ENCODE measurements at places on chromosomes 6 and 20.

- H3K4me3 ChIP-seq: no peak overlapping the region
- no peak for DNase-seq
- peaks cover 3% of the 10 kb centered on the region for H3K4me1 ChIP-seq
- H3K36me3 ChIP-seq: no peaks in the 10 kb centered on the region
- no peaks in the 10 kb centered on the region for H3K27me3 ChIP-seq
Observed at GRCh38 chr20:41587956-41588355, 30.2 kb downstream of the CHD6 start.

DNA sequence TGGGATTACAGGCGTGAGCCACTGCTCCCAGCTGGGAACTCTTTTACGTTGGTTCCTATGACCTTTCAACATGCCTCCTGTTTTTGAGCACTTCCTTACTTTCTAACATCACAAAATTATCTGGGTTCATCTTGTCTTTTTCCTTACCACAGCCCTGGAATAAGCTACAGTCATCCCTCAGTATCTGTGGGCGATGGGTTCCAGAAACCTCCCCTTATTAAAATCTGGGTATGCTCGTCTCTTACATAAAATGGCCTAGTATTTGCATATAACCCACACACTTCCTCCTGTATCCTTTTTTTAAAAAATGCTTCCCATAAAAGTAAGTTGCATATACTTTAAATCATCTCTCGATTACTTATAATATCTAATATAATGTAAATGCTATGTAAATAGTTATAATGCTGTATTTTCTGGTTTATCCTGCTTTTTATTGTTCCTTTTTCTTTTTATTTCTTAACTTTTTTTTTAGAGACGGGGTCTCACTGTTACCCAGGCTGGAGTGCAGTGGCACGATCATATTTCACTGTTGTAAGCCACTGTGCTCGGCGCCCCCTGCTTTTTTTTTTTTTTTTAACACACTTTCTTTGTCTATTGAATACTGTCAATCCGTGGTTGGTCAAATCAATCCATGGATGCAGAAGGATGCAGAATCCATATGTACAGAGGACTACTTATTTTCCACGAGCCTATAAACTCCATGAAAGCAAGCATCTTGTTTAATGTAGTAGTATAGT, 9.2 kb downstream of the RPF2 start:
- H3K27ac ChIP-seq: no peak overlapping the region
- peaks cover 45% of the 10 kb centered on the region for H3K36me3 ChIP-seq
- H3K4me3 ChIP-seq: no peak overlapping the region
- no peaks in the 10 kb centered on the region for H3K27me3 ChIP-seq

GRCh38 chr6:44072452-44072958, 54.7 kb downstream of the MRPL14 start:
- no peaks in the 10 kb centered on the region for H3K27me3 ChIP-seq
- no peak for DNase-seq
- H3K27ac ChIP-seq: peak overlapping the region; percentile 85
- no peaks in the 10 kb centered on the region for H3K36me3 ChIP-seq
- H3K4me3 ChIP-seq: no peak overlapping the region
- peaks cover 3% of the 10 kb centered on the region for H3K4me1 ChIP-seq

- no peak overlapping the region for H3K27ac ChIP-seq
- no peak for DNase-seq
- H3K27me3 ChIP-seq: no peaks in the 10 kb centered on the region
Observed at GRCh38 chr20:24681634-24682495, 212.4 kb downstream of the SYNDIG1 start.

DNA sequence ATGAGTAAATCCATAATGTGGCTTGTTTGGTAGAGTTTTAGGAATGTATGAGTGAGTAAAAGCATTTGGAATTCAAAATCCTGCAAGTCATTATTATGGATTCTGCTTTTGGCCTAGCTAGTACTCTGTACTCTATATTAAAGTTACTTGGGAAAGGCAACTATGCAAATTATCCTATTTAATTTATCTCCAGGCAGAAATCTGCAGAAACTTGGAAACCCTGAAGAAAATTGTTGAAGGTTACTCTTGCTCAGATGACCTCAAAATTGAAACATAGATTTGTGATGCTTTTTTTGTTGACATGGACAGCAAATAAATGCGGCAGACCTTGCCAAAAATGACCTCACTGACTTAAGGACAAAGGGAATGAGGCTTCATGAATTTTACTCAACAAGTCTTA, 477.1 kb upstream of the EYS start:
- no peak for DNase-seq
- no peaks in the 10 kb centered on the region for H3K36me3 ChIP-seq
- H3K27me3 ChIP-seq: no peaks in the 10 kb centered on the region

- H3K4me3 ChIP-seq: no peak overlapping the region
- H3K36me3 ChIP-seq: no peaks in the 10 kb centered on the region
- H3K4me1 ChIP-seq: no peaks in the 10 kb centered on the region
- no peaks in the 10 kb centered on the region for H3K27me3 ChIP-seq
- no peak for DNase-seq
Observed at GRCh38 chr20:53900380-53900999, 169.9 kb downstream of the BCAS1 start.

GRCh38 chr20:58651559-58651945, 469 bp downstream of the STX16 start:
- no peaks in the 10 kb centered on the region for H3K36me3 ChIP-seq
- H3K27me3 ChIP-seq: no peaks in the 10 kb centered on the region
- H3K27ac ChIP-seq: peak overlapping the region; percentile 93
- no peaks in the 10 kb centered on the region for H3K4me1 ChIP-seq

GRCh38 chr6:104683809-104684208, 175.9 kb downstream of the HACE1 start:
- no peak for DNase-seq
- no peak overlapping the region for H3K27ac ChIP-seq
- H3K4me1 ChIP-seq: no peaks in the 10 kb centered on the region
- no peaks in the 10 kb centered on the region for H3K36me3 ChIP-seq

DNA sequence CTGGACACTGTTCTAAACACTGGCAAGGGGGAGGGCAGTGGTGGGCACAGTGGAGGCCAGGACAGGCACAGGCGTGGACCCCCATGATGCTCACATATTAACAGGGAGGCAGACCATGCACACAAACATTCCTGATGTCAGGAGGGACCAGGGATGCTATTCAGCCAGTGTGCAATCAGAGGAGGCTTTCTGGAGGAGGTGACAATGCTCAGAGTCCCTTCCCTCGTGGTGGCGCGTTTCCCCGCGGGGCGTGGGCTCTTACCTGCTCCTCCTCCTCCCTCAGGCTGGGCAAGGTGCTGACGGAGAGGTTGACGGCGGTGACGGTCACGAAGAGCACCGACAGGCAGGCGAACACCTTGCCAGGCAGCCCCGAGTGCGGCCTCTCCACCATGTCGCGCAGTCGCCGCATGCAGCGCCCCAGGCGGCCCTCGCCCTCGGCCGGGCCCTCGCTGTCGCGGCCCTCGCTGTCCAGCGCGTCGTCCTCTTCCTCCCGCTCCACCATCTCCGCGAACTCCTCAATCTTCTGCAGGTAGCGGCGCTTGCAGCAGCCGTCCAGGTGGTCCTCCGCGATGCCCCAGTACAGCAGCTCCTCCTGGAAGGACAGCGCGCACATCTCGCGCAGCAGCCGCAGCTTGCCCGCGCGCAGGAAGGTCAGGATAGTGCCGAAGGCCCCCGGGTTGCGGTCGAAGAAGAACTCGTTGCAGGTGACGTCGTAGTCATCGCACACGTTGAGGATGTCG, 13.4 kb downstream of the KCNG1 start:
- no peak overlapping the region for H3K27ac ChIP-seq
- H3K4me3 ChIP-seq: no peak overlapping the region
